ENCODE measurements at places on chromosomes 1 and 21.

DNA sequence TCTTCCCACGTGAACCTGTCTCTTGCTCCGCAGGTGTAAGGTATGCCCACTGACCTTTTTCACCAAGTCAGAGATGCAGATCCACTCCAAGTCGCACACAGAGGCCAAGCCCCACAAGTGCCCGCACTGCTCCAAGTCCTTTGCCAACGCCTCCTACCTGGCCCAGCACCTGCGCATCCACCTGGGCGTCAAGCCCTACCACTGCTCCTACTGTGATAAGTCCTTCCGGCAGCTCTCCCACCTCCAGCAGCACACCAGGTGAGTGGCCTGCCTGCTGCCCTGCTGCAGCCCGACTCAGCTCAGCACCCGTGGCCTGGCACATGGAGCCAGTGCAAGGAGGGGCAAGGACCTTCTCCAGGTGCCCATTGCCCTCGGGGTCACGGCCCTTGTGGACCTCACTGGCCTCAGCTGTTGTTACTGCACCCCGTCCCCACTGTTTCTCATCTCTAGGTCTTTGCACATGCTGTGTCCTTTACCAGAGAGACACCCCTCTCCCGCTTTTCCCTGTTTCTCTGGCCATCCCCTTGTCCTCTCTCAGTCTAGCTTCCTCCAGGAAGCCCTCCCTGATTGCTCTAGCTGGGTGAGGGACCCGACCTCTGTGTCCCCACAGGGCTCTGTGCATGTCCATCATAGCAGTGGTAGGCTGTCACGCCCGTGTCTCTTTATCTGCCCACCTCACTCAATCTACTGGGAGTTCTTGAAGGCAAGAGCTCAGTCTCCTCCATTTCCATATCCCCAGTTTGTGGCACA, 25.4 kb downstream of the ZNF362 start:
- peaks cover 60% of the 10 kb centered on the region for H3K36me3 ChIP-seq
- no peaks in the 10 kb centered on the region for H3K4me1 ChIP-seq
- no peak for DNase-seq
- no peaks in the 10 kb centered on the region for H3K27me3 ChIP-seq
- H3K4me3 ChIP-seq = no peak overlapping the region
- H3K27ac ChIP-seq = no peak overlapping the region

GRCh38 chr21:25328736-25329135, 278.5 kb downstream of the MRPL39 start:
- no peaks in the 10 kb centered on the region for H3K27me3 ChIP-seq
- H3K27ac ChIP-seq = no peak overlapping the region
- H3K4me1 ChIP-seq = no peaks in the 10 kb centered on the region
- no peak overlapping the region for H3K4me3 ChIP-seq
- no peak for DNase-seq
- no peaks in the 10 kb centered on the region for H3K36me3 ChIP-seq

DNA sequence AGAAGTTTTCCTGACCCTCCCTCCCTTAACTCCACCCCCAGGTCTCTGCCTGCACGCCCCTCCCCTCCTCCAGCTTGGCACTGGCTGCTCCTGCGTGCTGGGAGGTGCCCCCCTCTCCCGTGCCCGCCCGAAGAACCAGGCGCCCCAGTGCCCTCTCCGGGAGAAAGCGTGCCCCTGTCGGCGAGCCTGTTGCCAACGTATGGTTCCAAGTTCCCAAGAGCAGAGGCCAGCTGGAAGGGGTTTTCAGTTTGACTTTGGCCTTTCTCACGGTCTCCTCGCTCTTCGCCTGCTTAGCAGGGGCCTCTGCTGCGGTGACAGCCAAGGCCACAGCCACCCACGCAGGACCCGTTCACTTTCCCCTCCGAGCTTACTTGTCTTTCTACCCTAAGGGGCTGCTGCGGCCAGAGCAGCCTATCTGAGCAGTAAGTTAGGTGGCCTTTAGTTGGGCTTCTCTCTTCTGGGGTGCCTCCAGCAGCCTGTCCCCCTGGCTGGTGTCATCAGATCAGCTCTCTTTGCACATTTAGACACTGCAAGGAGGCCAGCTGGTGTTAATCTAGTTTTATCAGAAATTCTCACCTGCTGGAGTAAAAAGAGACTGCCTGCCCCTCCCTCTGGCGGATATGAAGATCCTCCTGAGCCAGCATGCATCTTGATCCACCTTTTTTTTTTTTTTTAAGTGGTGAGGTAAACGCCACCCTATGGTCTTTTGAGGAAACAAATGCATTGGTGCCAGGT, 1.5 kb downstream of the STUM start:
- DNase-seq = no peak
- peaks cover 24% of the 10 kb centered on the region for H3K4me1 ChIP-seq
- H3K27me3 ChIP-seq = peaks cover 42% of the 10 kb centered on the region
- H3K27ac ChIP-seq = no peak overlapping the region
- H3K36me3 ChIP-seq = no peaks in the 10 kb centered on the region
- H3K4me3 ChIP-seq = peak overlapping the region; percentile 42

DNA sequence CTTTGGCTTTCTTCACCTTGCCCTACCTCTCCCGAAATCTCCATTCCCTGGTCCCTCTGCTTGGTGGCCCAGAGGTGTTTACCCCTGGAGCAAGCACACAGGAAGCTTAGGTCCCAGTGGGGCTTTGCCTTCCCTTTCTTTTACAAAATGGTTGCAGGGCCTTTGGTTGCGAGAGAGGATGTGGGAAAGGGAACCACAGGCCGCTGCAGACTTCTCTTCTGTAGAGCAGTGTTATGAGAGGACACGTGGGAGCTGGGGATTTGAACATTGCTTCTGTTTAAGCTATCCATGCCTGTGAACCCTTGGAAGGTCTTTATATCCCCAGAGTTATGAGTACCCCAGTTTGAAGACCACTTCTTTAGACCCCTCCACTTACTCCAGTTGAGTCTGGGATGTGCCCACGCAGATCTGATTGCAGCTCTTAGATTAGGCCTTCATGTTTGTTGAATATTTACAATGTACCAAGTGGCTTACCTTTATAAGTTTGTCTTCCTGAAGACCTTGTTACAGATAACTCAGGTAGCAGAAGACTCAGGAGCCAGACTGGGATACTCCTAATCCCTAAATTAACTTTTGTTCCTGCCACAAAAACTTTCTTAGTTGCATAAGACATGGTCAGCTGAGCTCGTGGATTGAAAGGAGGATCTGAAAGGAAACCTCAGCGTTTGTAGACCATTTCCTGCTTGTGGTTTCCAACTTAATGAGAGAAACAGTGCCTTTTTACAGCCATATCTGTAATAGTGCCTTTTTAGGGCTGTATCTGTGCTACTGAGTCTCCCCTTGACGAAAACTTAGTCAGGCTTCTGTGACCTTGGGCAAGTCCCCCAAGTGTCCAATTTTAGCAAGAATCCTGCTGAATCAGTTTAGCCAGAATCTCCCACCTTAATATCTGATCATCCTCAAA, 21.9 kb upstream of the IVNS1ABP start:
- peak overlapping the region; percentile 19 for H3K27ac ChIP-seq
- H3K36me3 ChIP-seq = no peaks in the 10 kb centered on the region
- peaks cover 20% of the 10 kb centered on the region for H3K4me1 ChIP-seq
- no peak overlapping the region for H3K4me3 ChIP-seq

- H3K4me3 ChIP-seq = no peak overlapping the region
- no peak overlapping the region for H3K27ac ChIP-seq
- no peak for DNase-seq
Measured at GRCh38 chr1:202568410-202568809, 141.8 kb downstream of the SYT2 start.

- H3K36me3 ChIP-seq = no peaks in the 10 kb centered on the region
- no peak overlapping the region for H3K27ac ChIP-seq
- H3K27me3 ChIP-seq = no peaks in the 10 kb centered on the region
- peaks cover 59% of the 10 kb centered on the region for H3K4me1 ChIP-seq
Measured at GRCh38 chr1:169681140-169681539, 30.3 kb downstream of the SELL start.

DNA sequence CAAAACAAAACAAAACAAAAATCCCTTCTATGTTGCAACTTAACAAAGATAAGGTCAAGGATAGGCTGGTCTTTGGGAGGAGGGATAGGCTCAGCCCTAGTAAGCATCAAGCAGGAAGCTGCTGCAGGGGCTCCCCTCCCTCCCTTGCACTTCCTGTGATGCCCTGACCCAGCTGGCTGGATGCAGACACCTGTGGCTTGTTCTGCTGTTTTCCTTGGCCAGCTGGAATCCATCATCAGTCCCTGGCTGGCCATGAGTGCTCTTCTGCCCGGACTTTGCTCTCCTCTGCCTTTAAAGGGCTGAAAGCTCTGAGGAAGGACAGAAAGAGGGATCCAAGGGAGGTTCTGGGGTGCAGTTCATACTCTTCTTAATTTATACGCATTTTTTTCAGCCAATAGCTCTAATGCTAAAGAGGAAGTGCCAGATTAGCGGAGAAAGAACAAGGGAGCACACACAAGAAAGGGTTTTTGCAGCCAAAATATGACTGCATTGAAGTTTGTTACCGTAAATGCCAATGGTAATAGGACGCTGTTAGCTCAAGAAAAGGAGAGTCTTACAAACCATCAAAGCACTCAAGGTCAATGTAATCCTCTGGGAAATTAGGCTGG, 19.9 kb upstream of the UBE2U start:
- H3K27ac ChIP-seq = no peak overlapping the region
- no peak overlapping the region for H3K4me3 ChIP-seq
- no peaks in the 10 kb centered on the region for H3K27me3 ChIP-seq

GRCh38 chr1:106768501-106768900, 288.0 kb upstream of the PRMT6 start:
- H3K36me3 ChIP-seq = no peaks in the 10 kb centered on the region
- no peak overlapping the region for H3K4me3 ChIP-seq
- H3K4me1 ChIP-seq = no peaks in the 10 kb centered on the region
- no peaks in the 10 kb centered on the region for H3K27me3 ChIP-seq
- no peak overlapping the region for H3K27ac ChIP-seq

DNA sequence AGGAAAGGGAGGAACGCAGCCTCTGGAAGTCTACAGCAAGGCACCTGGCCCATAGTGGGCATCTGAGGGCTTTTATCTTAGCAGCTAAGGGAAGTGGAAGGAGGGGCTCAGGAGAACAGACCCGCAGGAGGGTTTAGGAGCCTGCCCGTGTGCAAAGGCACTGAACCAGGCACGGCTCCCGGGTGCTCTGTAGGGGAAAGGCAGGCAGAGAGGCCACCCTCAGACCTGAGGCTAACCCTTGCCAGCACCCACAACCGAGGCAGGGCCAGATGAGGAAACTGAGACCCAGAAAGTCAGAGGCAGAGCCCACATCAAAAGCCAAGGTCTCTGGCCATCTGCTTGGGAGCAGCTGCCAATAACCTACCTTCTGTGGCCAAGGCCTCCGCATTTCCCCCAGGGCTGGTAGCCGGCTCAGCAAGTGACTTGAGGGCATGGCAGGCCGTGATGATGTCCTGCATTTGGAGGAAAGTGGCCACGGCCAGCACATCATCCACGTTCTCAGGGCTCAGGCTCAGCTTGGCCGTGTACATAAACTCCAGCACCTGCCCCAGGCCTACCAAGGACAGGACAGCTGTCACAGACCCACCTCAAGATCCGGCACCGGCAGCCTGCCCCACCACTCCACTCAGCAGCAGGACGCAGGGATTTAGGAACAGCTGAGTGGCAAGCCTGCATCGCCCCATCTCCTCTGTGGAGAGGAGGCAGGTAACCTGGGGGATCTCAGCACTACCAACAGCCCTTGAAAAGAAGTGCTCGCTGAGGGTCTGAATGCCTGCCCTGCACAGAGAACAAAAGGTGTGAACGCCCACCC, 29.1 kb downstream of the ZBTB17 start:
- no peaks in the 10 kb centered on the region for H3K27me3 ChIP-seq
- DNase-seq = no peak
- no peak overlapping the region for H3K27ac ChIP-seq
- H3K4me3 ChIP-seq = no peak overlapping the region
- H3K4me1 ChIP-seq = peaks cover 42% of the 10 kb centered on the region
- peaks cover 61% of the 10 kb centered on the region for H3K36me3 ChIP-seq

- no peak for DNase-seq
- no peak overlapping the region for H3K4me3 ChIP-seq
- no peaks in the 10 kb centered on the region for H3K27me3 ChIP-seq
- H3K4me1 ChIP-seq = no peaks in the 10 kb centered on the region
- no peak overlapping the region for H3K27ac ChIP-seq
- H3K36me3 ChIP-seq = no peaks in the 10 kb centered on the region
Measured at GRCh38 chr1:178912597-178912996, 41.7 kb upstream of the ANGPTL1 start.

GRCh38 chr1:25795946-25796810, 3.8 kb upstream of the SELENON start:
- peak overlapping the region; percentile 47 for H3K27ac ChIP-seq
- peak; percentile 35 for DNase-seq
- H3K36me3 ChIP-seq = peaks cover 3% of the 10 kb centered on the region
- no peak overlapping the region for H3K4me3 ChIP-seq

DNA sequence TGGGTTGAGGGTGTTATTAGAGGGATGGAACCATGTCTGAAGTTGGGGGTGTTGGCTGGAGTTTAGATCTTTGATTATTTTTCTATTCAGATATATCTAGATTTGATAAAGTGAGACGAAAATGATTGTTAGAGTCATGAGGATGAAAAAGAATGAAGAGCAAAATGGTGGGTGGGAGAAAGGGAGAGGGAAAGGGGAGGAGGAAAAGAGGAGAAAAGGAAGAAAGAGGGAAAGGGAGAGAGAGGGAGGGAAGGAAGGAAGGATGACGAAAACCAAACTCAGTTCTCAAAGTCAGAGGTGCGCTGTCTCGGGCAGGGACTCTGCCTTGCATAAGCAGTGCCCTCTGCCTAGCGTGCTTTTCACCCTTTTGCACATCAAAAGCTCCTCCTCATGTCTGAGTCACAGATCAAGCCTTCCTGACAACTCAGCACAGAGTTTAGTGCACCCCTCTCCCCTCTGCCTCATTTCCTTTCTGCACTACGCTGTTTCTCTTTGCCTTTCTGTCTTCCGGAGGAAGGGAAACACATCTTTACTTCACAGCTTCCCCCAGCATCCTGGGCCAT, 225.8 kb upstream of the PROX1 start:
- peak; percentile 33 for DNase-seq
- H3K4me3 ChIP-seq = no peak overlapping the region
- H3K27me3 ChIP-seq = no peaks in the 10 kb centered on the region

GRCh38 chr1:29649189-29650040, 413.1 kb downstream of the PTPRU start:
- H3K27ac ChIP-seq = no peak overlapping the region
- DNase-seq = no peak
- no peaks in the 10 kb centered on the region for H3K4me1 ChIP-seq
- no peak overlapping the region for H3K4me3 ChIP-seq
- no peaks in the 10 kb centered on the region for H3K36me3 ChIP-seq

- H3K4me1 ChIP-seq = no peaks in the 10 kb centered on the region
- no peaks in the 10 kb centered on the region for H3K27me3 ChIP-seq
- H3K36me3 ChIP-seq = no peaks in the 10 kb centered on the region
- DNase-seq = no peak
- H3K27ac ChIP-seq = no peak overlapping the region
- H3K4me3 ChIP-seq = no peak overlapping the region
Measured at GRCh38 chr1:106233511-106233910, 823.0 kb upstream of the PRMT6 start.

DNA sequence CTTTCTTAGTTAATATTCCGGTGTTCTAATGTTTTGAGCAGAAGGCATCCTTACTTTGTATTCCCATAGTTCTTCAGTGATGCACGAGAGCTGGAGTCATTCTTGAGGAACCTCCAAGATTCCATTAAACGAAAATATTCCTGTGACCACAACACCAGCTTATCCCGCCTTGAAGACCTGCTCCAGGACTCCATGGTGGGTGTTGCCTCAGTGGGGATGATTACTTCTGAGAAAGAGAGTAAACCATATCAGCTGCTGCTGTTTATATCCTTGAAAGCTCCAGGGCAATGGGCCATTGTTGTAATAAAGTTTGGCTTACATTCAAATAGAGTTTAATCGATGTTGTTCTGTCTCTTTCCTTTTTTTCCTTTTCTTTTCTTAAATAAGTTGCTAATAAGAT, 93.1 kb downstream of the MACF1 start:
- H3K4me1 ChIP-seq = no peaks in the 10 kb centered on the region
- H3K36me3 ChIP-seq = peaks cover 85% of the 10 kb centered on the region
- no peaks in the 10 kb centered on the region for H3K27me3 ChIP-seq
- no peak overlapping the region for H3K4me3 ChIP-seq
- no peak for DNase-seq

All from CD4-positive, alpha-beta T cell (primary cell).